ENCODE measurements at places on chromosomes 3 and 15. TPM values are rescaled to one million over a fixed set of nuclear protein-coding genes. Genes with fewer than 3 reads are reported as not detected.
A peak's percentile ranks its signal among the peaks of the same experiment; 100 is the strongest.

DNA sequence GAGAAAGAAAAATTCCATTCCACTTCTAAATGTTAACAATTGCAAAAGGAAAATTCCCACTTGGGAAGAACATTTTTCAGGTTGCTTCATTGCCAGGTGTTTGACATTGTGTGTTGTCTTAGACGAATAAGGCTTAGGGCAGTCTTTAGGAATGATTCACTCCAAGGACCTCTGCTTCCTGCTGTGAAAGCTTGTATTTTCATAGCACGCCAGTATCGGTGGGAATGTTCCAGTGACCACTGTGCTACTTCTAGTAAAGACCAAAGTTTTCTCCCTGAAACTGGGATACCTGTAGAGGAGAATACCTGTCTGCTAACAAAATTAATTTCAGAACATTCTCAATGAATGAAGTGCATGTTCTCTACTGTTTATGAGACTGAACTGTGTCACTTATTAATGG, 64.1 kb downstream of the CDIN1 start:
- DNase-seq, result no peak

ZCWPW2 gene
- 2.3 TPM for polyA plus RNA-seq

GRCh38 chr3:126477061-126477380, 1.3 kb upstream of the ZXDC start:
- no peak for DNase-seq

- no peak for DNase-seq
These were observed 44.5 kb downstream of the ST6GAL1 start for GRCh38 chr3:186974824-186975313.

GRCh38 chr15:64343222-64343621, 12.8 kb downstream of the CSNK1G1 start:
- peak; percentile 10 for DNase-seq

DNA sequence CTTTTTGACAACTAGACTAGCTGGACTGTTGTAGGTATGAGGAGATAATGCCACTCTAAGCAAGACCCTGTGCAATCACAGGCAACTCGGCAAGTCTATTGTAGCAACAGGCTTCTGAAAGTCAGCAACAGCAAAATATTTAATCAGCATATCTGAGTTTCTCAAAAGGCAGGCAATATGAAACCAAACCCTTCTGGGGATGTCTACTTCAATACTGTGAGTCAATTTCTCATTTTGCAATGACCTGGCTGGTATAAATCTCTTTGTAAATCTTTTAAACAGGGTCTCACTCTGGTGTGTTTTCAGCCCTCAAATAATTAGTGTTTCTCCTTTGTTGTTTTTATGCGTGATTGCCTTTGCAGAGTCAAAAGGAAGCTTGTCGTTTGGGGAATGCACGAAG, 1044.5 kb downstream of the NTRK3 start:
- no peak for DNase-seq

GRCh38 chr3:116084999-116085791, 360.1 kb downstream of the LSAMP start:
- no peak for DNase-seq

IRAK2 gene
- polyA plus RNA-seq, result 1.1 TPM

DNA sequence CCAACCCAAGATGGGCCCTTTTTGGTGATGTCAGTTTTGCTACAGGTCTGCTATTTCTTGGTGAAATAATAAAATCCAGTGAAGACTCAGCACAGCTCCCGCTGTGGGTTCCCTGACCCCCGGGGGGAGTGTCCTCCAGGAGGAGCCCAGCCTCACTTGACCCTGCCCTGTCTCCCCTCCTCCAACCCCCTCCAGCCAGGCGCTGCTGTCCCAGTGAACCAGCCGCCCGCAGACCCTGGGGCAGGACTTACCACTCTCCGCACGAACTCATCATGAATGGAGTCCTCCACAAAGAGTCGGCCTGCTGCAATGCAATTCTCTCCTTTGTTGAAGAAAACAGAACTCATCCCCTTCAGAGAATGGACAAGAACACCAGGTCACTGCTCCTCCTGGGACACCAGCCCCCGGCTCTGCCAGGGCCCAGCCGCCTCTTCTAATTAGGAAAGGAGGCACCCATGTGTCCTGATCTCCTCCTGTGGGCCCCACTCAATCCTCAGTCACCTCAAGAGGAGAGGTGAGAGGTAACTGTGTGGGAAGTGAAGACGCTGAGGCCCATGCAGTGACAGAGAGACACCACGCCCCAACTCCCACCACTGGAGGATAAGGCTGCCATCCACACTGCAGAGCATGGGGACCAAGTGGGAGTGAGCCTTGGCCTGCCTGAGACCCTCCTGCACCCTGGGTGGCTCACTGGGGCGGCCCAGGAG, 28.8 kb upstream of the SLC41A3 start:
- no peak for DNase-seq

DNA sequence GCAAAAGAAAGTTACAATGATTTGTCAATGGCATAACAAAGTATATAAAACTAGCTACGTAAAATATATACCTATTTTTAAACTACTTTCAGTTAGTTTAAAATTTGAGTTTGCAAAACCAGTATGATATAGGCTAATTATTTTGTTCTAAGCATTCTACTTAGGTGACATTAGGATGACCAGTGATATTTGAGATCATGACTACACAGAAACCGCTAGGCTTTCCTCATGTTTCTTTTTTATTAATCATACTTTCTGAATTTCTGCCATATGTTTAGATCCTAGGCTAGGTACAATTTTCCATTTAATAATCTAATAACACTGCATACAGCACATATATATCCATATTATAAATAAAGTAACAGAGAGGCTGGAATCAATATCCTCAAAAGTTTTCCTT, 52.4 kb upstream of the XRN1 start:
- DNase-seq, result no peak

AGBL1 gene
- not detected for polyA plus RNA-seq

STAC gene
- polyA plus RNA-seq, result 34.4 TPM

- no peak for DNase-seq
These were observed 51.8 kb downstream of the KLF15 start for GRCh38 chr3:126305427-126305826.

MOBP gene
- polyA plus RNA-seq, result 0.07 TPM

DNA sequence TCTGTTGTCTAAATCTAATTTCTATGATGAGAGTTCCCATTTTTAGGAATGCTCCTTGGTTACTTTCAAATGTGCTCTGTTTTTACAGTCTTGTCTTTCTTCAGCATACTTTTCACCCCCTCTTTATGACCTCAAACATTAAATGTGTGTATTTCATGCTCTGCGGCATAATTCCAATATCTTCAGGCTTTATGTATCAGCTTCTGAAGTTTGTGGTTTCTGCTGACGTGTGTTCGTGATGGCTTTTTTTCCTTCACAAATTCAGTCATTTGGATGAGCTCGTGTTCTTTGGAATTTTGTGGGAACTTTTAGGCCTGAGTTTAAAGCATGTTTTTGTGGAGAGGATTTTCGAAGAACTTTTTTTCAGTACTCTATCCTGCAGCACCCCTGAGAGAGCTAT, 97.7 kb upstream of the CHRNA7 start:
- DNase-seq, result no peak

CALML4 gene
- not detected for polyA plus RNA-seq

DNA sequence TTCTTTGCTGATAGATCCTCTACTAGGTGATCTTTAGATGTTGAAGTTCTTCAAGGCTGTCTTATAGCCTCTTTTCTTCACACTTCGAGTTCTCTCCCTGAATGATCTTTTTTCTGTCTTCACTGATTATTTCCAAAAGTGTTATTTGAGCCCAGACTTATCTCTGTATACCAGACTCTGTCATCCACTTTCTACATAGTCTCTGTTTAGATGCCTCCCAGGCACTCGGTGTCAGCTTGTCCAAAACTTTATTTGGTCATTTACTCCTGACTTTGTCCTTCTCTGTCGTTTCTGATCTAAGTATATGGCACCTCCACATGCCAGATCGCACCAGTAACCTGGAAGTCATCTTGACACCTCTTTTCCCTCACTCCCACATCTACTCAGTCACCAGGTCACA, 27.6 kb downstream of the KLHL18 start:
- DNase-seq, result no peak

- DNase-seq, result no peak
These were observed 16.9 kb downstream of the TTBK2 start for GRCh38 chr15:42903388-42904324.

GRCh38 chr15:52261498-52262242, 33.9 kb downstream of the MYO5C start:
- DNase-seq, result no peak

DNA sequence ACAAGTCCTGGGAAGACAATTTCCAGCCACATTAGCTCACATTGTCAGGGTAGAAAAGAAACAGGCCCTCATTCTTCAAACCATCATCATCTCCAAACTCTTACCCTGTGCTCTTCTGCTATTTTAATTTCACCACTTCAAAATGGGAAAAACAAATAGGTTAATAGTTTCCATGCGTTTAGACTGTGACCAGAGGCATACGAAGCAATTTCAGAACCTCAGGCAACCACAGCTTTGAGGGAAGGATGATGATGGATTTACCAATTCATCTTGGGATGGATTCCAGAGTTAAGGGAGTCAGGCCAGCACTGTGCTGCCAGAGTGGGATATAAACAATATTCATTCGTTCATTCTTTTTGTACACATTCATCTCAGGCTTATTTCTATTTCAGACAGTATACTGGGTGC, 307.8 kb upstream of the TPRG1 start:
- DNase-seq, result peak; percentile 61

DNA sequence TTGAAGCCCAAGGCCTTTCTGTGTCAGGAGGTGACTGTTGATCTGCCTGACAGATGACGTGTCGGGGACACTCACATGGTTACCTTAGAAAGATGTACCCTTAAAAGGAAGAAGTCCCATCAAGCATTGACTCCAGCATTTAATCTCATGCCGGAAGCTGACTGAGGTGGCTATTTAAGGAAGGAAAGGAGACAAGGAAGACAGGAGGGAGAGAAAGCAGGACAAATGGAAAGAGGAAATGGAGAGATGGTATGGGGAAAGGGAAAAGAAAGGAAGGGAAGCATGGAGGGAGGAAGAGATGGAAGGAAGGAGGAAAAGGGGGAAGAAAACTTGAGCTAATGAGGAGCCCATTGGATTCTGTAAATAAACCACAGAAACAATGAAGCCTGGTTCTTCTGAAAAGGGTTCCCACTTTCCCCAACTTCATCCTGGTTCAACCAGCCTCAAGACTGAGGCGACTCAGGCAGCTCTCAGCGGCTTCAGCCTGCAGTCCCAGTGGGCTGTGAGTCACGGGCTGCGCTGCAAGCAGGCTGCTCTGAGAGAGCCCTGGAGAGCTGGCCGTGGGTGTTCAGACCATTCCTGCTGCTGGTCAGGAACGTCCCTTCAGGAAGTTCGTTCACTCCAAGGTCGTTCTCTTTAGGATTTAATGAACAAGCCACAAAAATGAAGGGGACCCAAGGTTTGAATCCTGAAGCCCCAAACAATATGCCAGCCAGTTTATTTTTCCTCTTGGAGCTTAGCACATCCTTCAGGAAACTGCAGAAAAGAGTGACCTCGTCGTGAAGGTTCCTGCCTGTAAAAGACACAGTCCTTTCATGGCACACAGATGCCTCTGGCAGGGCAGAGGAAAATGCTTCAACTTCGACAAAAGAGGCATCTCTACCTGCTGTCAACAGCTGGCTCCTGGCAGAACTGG, 69.6 kb upstream of the THBS1 start:
- DNase-seq, result peak; percentile 53

- DNase-seq, result no peak
These were observed 249.1 kb downstream of the OCA2 start for GRCh38 chr15:27850050-27850449.

CDAN1 gene
- polyA plus RNA-seq, result 16.1 TPM

LPP gene
- not detected for polyA plus RNA-seq

GRCh38 chr15:101200181-101200580, 51.7 kb downstream of the CHSY1 start:
- no peak for DNase-seq

DNA sequence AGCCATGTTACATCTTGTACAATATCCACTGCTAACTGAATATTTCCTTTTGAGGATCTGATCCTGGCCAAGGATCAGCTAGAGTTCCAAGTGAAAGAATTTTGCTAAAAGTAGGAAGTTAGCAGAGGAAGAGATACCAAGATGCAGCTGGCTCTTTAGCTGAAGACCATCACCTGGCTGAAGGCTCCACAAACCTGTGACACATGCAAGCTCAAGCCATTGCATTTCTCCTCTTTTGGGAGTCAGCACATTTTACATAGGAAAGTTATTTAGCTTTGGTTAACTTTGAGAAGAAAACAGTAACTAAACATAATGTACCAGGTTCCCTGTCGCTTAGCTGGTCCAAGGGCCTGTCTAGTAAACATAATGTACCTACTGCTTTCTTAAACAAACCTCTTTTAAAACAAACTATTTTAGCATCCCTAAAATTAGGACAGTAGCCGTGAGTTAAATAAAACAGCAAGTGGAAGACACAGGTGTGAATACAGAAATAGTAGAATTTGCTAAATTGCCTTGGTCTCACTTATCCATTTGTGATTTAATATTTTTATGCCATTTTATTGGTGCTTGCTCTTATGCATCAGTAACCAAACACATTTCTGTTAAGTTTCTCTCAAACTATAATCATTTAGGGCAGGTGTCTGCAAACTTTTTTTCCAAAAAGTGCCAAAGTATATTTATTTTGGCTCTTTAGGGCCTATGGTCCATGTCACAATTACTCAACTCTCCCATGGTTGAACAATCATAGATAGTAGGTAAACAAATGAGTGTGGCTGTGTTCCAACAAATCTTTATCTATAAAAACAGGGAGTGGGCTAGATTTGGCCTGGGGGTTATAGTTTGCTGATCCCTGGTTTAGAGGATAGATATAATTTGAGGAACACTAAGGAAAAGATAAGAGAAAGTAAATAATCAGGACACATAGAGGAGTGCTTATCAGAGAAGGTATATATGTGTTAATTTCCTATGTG, 11.2 kb downstream of the GCSAM start:
- DNase-seq, result no peak

DNA sequence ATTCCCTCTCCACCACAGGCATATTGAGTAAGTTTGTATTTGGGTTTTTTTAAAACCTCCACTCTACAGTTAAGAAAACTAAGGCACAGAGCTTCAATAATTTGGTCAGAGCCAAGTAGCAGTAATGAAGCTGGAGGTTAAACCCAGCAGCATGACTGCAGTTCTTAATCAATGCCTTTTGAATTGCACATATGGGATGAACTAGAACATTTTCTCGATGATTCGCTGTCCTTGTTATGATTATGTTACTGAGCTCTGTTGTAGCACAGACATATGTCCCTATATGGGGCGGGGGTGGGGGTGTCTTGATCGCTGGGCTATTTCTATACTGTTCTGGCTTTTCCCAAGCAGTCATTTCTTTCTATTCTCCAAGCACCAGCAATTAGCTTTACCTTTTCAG, 1.6 kb upstream of the CCR5 start:
- no peak for DNase-seq

All from muscle of arm (tissue), 14 donors.